ENCODE measurements at places on chromosomes 3 and 15. TPM values are rescaled to one million over a fixed set of nuclear protein-coding genes. Genes with fewer than 3 reads are reported as not detected.

DNA sequence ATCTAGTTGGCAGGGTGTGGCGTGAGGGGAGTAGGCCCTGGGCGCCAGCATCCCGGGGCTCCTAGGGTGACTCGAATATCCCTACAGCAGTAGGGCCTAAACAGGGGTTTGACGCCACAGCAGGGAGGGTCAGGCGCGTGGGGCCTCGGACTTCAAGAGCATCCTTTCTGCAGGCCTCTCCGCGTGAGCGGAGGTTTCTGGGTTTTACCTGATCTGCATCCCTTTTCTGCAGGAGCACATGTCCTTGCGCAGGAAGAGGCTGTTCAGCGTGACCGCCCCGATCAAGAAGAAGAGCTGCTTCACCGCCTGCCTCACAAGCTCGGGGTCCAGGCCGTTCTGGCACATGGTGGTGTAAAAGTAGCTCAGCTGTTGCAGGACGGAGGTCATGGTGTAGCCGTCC lies 13.5 kb upstream of the GNB5 start:
- DNase-seq, result no peak

Gene GASK1A
- 2.1 TPM for total RNA-seq

- peak; percentile 56 for DNase-seq
Measured at GRCh38 chr3:11514191-11514821, 129.4 kb downstream of the VGLL4 start.

GRCh38 chr3:197709135-197709534 lies 27.6 kb downstream of the RUBCN start:
- DNase-seq, result no peak

DNA sequence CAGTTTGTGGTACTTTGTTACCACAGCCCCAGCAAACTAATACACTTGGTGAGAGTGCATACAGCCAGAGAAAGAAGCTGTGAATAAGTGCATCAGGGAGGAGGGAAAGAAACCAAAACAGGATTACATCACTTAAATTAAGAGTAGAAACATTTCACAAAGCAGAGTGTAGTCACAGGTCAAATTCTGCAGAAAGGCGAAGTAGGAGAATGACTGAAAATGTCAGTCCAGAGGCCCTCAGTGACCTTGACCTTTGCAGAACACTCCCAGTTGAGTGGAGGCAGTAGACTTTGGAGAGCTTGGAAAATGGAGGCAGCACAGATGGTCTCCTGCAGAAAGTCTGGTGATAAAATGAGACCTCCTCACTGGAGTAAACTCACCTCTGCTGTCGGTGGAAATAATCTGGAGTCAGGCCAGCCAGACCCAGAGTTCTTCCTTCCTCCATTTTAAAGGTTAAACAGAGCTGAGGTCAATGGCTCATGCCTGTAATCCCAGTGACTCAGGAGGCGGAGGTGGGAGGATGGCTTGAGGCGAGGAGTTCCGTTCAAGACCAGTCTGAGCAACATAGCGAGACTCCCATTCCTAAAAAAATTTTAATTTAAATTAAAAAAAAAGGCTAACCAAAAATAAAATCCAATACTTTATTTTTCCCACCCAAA lies 5.0 kb downstream of the CD86 start:
- no peak for DNase-seq

GRCh38 chr3:40452562-40452875 lies 4.6 kb upstream of the RPL14 start:
- DNase-seq, result no peak

DNA sequence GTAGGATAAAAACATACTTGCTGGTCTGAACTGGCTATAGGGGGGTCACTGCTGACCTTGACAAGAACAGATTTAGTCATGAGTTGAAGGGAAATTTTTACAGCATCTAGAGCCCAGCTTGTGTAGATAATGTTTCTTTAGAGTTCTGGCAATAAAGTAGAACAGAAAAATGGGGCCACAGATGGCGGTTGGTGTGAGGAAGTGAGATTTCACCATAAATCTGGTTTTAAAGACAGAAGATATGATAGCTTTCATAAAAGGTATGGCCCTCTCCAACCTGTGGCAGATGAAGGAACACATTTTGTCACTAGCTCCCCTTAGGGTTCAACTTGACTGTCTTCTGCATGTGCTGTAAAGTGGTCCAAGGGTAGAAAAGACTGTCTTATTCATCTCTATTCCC lies 24.3 kb upstream of the IMPDH2 start:
- no peak for DNase-seq

DNA sequence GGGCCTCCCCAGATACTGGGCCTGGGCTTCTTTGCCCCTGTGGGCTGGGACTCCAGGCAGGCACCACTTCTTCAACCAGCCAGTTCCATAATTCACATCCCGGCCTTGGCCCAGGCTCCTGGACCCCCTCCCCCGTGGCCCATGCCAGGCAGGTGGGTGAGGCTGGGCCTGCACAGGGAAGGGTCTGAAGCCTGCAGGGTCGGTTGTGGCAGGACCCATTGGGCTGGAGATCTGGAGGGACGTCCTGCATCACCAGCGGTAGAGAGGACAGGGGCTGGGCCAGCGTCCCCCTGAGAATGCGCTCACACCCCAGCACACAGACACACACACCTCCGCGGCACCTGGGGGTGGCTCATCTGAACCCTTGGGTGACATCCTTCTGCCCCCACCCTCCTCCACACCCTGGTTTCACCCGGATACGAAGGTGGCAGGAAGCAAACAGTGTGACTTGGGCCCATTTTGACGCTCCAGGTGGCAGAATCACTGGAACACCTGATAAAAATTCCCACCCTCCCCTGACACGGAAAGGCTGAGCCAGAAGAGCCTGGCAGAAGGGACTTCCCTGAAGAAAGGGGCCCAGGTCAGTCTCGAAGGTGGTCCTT lies 15.4 kb downstream of the ZDHHC19 start:
- DNase-seq, result no peak

GRCh38 chr15:65337436-65338070 lies 33.1 kb downstream of the RNU5B-1 start:
- no peak for DNase-seq

DNA sequence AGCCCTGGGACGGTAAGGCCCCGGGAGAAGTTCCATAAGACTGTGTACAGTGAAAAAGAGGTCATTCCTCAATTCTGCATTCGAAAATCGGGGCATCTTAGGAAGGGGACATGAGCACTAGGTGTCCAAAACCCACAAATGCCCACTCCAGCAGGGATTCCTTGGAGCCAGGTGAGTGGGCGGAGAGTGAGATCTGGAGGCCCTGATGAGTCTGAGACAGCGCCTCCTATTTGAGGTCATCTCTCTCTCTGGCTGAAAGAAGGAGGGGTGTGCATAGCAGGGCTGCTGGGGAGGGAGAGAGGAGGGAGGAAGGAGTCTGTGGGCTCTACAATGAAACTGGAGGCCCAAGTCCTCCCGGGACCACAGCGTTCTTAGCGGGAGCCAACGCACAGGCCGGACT lies 38.1 kb upstream of the LACTB start:
- no peak for DNase-seq

Gene IREB2
- total RNA-seq, result 46.6 TPM

Gene TUSC7
- total RNA-seq, result not detected

- no peak for DNase-seq
Measured at GRCh38 chr15:72168808-72169190, 28.8 kb downstream of the GRAMD2A start.

DNA sequence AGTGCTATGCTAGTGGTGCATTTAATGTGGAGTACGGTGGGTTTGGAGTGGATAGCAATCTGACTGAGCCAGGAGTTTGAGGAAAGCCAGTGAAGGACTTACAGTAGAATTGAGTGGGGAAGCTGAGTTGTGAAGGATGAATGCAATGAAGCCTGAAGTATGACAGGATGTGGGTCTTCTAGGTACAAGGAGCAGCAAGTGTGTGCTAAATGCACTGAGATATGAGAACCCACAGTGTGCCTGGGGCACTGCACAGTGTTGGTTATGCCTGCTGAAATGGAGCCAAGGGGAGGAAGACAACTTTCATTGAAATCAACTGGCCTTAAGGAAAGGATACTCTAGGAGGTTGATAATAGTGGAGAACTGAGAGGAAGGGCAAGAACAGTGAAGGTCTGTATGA lies 105.5 kb upstream of the MRPL3 start:
- no peak for DNase-seq

GRCh38 chr3:189486556-189486955 lies 144.6 kb upstream of the TP63 start:
- DNase-seq, result no peak

- DNase-seq, result no peak
Measured at GRCh38 chr3:63654211-63654610, 1.7 kb downstream of the SNTN start.

Gene B3GALNT1
- total RNA-seq, result 19.1 TPM

DNA sequence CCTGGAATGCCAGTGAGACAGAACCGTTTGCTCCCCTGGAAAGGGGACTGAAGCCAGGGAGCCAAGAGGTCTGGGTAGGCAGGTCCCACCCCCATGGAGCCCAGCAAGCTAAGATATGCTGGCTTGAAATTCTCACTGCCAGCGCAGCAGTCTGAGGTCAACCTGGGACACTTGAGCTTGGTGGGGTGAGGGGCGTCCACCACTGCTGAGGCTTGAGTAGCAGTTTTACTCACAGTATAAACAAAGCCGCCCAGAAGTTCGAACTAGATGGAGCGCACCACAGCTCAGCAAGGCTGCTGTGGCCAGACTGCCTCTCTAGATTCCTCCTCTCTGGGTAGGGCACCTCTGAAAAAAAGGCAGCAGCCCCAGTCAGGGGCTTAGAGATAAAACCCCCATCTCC lies 33.6 kb downstream of the CEP70 start:
- DNase-seq, result no peak

All from hepatocyte (in vitro differentiated cells).